ENCODE measurements at places on chromosomes 12 and 14. TPM values are rescaled to one million over a fixed set of nuclear protein-coding genes. Genes with fewer than 3 reads are reported as not detected.

- no peak for DNase-seq
Measured at GRCh38 chr14:61372379-61372778, 51.0 kb downstream of the PRKCH start.

- no peak for DNase-seq
Measured at GRCh38 chr12:21650997-21651396, 6.6 kb downstream of the LDHB start.

- DNase-seq: no peak
Measured at GRCh38 chr14:55373784-55374705, 37.6 kb downstream of the ATG14 start.

- DNase-seq: no peak
Measured at GRCh38 chr14:52944254-52944653, 6.6 kb downstream of the FERMT2 start.

- DNase-seq: no peak
Measured at GRCh38 chr14:55699131-55700057, 119.4 kb downstream of the KTN1 start.

Gene AICDA
- polyA plus RNA-seq: not detected

Gene KRT81
- not detected for polyA plus RNA-seq

Gene PRIMA1
- polyA plus RNA-seq: not detected

Measured in naive B cell (primary cell).